Naive thymus-derived CD4-positive, alpha-beta T cell (primary cell): ENCODE measurements at places on chromosomes 11 and 22. TPM values are rescaled to one million over a fixed set of nuclear protein-coding genes. Genes with fewer than 3 reads are reported as not detected.

GRCh38 chr11:82845356-82846353 is 54.6 kb downstream of the PRCP start:
- no peaks in the 10 kb centered on the region for H3K27me3 ChIP-seq
- H3K27ac ChIP-seq, result no peak overlapping the region
- peaks cover 4% of the 10 kb centered on the region for H3K36me3 ChIP-seq
- no peaks in the 10 kb centered on the region for H3K4me1 ChIP-seq

- DNase-seq, result no peak
- no peak overlapping the region for H3K27ac ChIP-seq
- no peak overlapping the region for H3K4me3 ChIP-seq
- H3K27me3 ChIP-seq, result no peaks in the 10 kb centered on the region
- no peaks in the 10 kb centered on the region for H3K4me1 ChIP-seq
These were observed 23.3 kb upstream of the PLEKHB1 start for GRCh38 chr11:73622926-73623593.

- no peak overlapping the region for H3K4me3 ChIP-seq
- H3K4me1 ChIP-seq, result no peaks in the 10 kb centered on the region
- DNase-seq, result no peak
- no peak overlapping the region for H3K27ac ChIP-seq
- no peaks in the 10 kb centered on the region for H3K36me3 ChIP-seq
These were observed 157.6 kb downstream of the LDLRAD3 start for GRCh38 chr11:36101466-36101865.

DNA sequence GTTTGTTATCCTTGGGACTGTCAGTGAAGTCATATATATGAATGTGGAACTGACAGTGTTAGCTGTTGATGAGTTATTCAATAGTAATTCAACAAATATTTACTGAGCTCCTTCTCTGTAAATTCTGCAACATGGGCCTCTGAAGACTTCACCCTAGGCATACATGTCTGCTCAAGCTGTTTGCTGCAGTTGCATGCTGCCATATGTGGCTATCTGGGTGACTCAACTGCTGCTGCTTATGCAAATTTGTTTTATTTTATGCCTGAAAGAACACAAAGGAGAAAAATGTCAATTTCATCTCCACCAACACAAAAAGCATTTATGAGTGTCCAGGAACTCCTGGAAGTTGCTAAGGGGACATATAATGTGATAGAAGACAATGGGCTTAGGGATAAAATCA is 417.6 kb downstream of the AASDHPPT start:
- H3K27ac ChIP-seq, result no peak overlapping the region
- H3K36me3 ChIP-seq, result no peaks in the 10 kb centered on the region
- DNase-seq, result no peak
- no peaks in the 10 kb centered on the region for H3K4me1 ChIP-seq

DNA sequence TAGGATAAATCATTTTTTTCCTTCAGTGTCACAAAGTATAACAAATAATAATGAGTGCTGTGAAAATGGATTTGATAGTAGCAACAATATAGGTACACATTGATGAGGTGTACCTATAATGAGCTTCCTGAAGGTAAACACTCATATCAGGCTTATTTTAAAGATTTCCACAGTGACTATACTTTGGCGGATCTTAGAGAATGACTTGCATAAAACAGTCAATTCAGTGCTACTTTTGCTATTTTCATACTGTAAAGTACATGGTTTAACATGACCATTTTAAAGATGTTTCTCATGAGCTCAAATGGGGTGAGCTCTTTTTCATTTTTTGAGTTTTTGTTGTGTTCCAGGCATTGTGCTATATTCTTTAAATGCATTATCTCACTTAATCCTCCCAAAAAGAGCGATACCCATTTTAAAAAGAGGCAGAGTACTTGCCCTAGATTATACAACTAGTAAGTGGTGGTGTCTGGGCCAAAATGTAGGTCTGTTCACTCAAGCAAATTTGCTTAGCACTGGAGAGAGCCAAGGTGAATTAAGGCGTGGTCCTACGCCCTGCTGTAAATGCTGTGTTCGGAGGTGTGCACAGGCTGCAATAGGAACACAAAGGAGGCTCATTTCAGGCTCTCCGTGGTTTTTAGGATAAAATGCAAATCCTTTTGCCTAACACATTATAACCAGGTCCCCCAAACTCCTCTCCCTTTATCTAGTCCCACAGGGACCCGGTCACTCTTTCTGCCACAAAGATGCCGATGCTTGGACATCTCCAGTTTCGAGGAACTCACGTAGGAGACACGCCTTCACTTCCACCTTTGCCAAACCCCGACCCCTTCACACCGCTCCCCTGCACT is 617 bp upstream of the ALKBH3 start:
- peak overlapping the region; percentile 90 for H3K4me3 ChIP-seq
- H3K27me3 ChIP-seq, result no peaks in the 10 kb centered on the region
- H3K4me1 ChIP-seq, result peaks cover 19% of the 10 kb centered on the region
- peak overlapping the region; percentile 80 for H3K27ac ChIP-seq
- DNase-seq, result no peak
- peaks cover 20% of the 10 kb centered on the region for H3K36me3 ChIP-seq

- no peak overlapping the region for H3K27ac ChIP-seq
- H3K36me3 ChIP-seq, result peaks cover 13% of the 10 kb centered on the region
- no peak overlapping the region for H3K4me3 ChIP-seq
- no peak for DNase-seq
- no peaks in the 10 kb centered on the region for H3K27me3 ChIP-seq
These were observed 4.4 kb downstream of the EP300 start for GRCh38 chr22:41096841-41097240.

- no peak overlapping the region for H3K4me3 ChIP-seq
- DNase-seq, result no peak
- H3K27me3 ChIP-seq, result no peaks in the 10 kb centered on the region
- H3K4me1 ChIP-seq, result no peaks in the 10 kb centered on the region
- no peaks in the 10 kb centered on the region for H3K36me3 ChIP-seq
- H3K27ac ChIP-seq, result no peak overlapping the region
These were observed 64.0 kb upstream of the FIBIN start for GRCh38 chr11:26929806-26930517.

DNA sequence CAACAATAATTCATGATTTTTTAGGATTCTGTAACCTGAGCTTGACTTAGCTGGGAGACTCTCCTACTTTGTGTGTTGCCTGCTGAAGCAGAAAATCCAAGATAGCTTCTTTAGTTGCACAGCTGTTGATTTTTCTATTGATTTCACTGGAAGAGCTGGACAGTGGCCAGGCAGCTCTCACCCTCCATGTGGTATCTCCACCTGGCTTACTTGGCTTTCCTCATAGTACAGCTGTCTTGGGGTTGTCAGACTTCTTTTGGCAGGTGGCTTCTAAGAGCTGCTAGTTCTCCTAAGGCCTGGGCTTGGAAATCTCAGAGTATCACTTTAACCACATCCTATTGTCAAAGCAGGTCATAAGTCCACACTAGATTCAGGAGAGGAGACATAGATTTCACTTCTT is 130.8 kb upstream of the SPON1 start:
- no peak for DNase-seq
- H3K4me3 ChIP-seq, result no peak overlapping the region
- no peaks in the 10 kb centered on the region for H3K4me1 ChIP-seq
- no peaks in the 10 kb centered on the region for H3K36me3 ChIP-seq
- H3K27me3 ChIP-seq, result no peaks in the 10 kb centered on the region
- no peak overlapping the region for H3K27ac ChIP-seq

GRCh38 chr11:67820081-67820480 is 145.7 kb upstream of the ALDH3B2 start:
- no peak overlapping the region for H3K4me3 ChIP-seq
- H3K36me3 ChIP-seq, result no peaks in the 10 kb centered on the region
- no peak for DNase-seq
- no peak overlapping the region for H3K27ac ChIP-seq
- no peaks in the 10 kb centered on the region for H3K4me1 ChIP-seq
- H3K27me3 ChIP-seq, result no peaks in the 10 kb centered on the region

GRCh38 chr11:2825889-2826678 is 59.5 kb downstream of the CDKN1C start:
- H3K27ac ChIP-seq, result no peak overlapping the region
- no peaks in the 10 kb centered on the region for H3K27me3 ChIP-seq
- H3K4me1 ChIP-seq, result no peaks in the 10 kb centered on the region
- H3K4me3 ChIP-seq, result no peak overlapping the region

GRCh38 chr11:70854201-70854600 is 398.2 kb downstream of the SHANK2 start:
- H3K4me1 ChIP-seq, result no peaks in the 10 kb centered on the region
- H3K36me3 ChIP-seq, result no peaks in the 10 kb centered on the region
- no peak for DNase-seq
- H3K27me3 ChIP-seq, result no peaks in the 10 kb centered on the region

GRCh38 chr11:20563866-20564265 is 35.5 kb upstream of the SLC6A5 start:
- H3K4me3 ChIP-seq, result no peak overlapping the region
- no peak overlapping the region for H3K27ac ChIP-seq
- no peaks in the 10 kb centered on the region for H3K4me1 ChIP-seq

The LYVE1 gene
- not detected for total RNA-seq

The MISFA gene
- 2.2 and 3.9 TPM in 2 replicates for total RNA-seq

The FAM83F gene
- 0.11 TPM for total RNA-seq

The RIMBP3C gene
- 0.77 TPM for total RNA-seq

The SPINDOC gene
- 9.3 TPM for total RNA-seq
